ENCODE measurements at places on chromosomes 1 and 21. TPM values are rescaled to one million over a fixed set of nuclear protein-coding genes. Genes with fewer than 3 reads are reported as not detected.

- no peak for DNase-seq
These were observed 80.0 kb downstream of the DYRK1A start for GRCh38 chr21:37446552-37446951.

DNA sequence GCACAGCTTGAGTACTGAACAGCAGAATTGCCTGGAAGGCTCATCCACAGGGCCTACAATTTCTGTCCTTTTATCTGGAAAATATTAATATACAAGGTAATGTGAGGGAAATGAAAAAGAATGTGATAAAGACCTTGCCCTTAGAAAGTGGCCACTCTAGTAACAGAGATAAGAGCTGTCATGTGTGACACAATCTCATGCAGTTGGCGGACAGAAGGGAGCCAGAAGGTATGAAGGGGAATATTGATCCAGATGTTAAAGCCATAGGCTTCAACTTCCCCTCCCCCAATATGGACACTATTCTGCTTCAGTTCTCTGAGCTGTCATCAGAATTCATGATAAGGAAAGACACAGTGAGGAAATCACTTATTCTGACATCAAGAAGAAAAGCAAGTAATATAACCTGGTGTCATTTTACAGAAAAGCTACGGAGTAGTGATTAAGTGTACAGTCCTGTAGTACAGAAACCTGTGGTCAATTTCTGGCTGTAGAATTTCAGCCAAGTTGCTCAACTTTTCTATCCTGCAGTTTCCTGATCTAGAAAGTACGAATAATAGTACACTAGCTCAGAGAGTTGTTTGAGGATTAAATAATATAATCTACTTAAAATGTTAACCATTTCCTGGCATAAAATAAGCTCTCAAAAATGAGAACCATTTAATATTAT lies 572.1 kb downstream of the DPYD start:
- no peak for DNase-seq

GRCh38 chr1:113542221-113542701 lies 151.9 kb downstream of the MAGI3 start:
- no peak for DNase-seq

NTNG1 gene
- 11.3 TPM for polyA plus RNA-seq

- no peak for DNase-seq
These were observed 20.3 kb upstream of the TNFRSF1B start for GRCh38 chr1:12146343-12147112.

KIFAP3 gene
- polyA plus RNA-seq, result 37.1 TPM

C4BPA gene
- polyA plus RNA-seq, result 0.50 TPM

TTC39A gene
- 4.6 TPM for polyA plus RNA-seq

DNA sequence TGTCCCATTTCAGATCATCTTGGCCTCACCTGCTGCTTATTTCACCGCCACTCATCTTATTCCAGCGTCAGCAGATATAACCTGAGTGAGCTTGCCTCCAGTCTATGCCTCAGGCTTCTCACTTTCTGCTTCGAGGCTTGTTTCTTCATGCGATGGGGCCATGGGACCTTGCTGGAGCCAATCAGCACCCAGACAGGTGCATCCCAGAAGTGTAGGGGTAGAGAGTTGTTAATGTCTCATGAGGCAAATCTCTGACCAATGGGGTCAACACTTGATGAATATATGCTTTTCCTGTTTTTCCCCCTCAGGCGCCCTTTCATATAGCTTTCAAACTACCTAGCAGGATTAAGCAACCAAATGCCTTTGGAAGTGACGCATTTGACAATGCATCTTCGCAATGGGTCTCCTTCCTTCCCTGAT lies 935 bp upstream of the YIPF1 start:
- no peak for DNase-seq

PLD5 gene
- polyA plus RNA-seq, result 1.3 TPM

RNF223 gene
- 0.09 TPM for polyA plus RNA-seq

MROH7 gene
- polyA plus RNA-seq, result 2.1 TPM

GRCh38 chr1:110545492-110545891 lies 26.5 kb upstream of the KCNA10 start:
- DNase-seq, result no peak

CLCC1 gene
- 38.0 TPM for polyA plus RNA-seq

- DNase-seq, result no peak
These were observed 74.5 kb upstream of the USP24 start for GRCh38 chr1:55289614-55290013.

DNA sequence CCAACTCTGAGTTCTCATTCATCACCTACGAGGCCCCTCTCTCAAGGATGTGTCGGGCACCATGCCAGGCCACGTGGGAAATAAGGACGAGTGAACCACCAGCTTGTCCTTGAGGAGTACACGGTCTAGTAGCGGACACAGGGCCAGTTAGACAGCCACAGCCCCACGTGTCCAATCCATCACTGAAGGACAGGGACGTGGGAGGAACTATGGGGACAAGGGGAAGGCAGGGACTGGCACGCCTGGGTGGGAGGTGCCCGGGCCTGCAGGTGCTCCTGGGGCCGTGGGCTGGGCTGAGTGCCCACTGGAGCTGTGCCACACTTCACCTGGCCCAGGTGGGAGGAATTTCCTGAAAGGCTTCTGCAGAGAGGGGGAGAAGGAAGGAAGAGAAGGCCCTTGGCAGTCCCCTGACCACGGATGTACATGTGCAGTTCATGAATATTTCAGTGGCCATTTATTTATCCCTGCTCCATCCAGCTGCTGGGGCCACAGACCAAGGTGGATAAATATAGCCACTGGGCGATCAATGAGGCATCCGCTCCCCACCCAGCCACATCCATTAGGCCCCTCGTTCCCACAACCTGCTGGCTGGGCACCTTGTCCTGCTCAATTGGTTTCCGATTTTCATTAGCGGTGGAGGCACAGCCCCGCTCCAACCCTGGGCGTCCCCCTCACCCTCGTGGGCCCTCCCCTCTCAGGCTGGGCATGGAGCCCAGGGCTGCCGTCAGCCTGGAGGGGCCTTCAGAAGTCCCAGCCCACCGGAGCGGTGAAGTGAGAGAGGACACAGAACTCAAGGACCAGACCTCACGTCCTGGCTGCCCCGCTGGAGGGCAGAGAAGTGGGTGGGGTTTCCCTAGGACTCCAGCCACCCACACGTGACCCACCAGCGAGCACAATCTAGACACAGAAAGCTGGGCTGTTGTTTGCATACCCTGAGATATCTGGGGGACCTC lies 59.5 kb downstream of the CASZ1 start:
- no peak for DNase-seq

DNA sequence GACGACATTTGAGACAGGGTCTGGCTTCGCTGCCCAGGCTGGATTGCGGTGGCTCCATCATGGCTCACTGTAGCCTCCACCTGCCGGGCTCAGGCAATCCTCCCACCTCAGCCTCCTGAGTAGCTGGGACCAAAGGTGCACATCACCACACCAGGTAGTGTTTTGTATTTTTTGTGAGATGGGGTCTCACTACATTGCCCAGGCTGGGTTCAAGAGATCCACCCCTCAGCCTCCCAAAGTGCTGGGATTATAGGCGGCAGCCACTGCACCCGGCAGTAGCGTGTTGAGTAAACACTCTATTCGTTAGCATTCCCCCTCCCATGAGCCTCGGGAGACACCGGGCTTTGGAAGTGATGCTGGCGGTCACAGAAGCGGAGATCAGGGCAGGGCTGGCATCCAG lies 6.8 kb upstream of the C1QTNF12 start:
- no peak for DNase-seq

KLF17 gene
- polyA plus RNA-seq, result 0.10 TPM

DNA sequence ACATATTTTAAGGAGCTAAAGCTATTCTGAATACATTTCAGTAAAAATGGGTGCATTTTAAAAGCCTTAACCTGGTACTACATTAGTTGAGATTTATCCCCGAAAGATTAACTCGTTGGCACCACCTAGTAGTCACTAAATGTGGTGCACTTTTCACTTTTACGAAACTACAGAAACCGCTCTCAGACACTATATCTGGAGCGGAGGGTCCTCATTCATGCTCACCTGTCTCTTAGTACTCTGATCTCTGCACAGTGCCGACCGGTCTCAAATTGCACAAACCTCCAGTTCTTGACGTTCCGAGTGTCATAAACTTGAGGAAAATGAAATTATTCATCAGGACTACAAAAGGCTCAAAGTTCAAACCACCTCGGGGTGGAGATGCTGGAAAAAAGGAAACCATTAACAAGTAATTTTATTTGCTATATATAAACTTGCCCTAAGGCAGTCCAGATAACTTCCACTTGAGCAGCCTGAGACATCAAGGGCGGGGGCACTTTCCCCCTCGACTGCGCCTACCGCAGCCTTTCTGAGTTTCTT lies 722 bp downstream of the LZIC start:
- peak; percentile 62 for DNase-seq

GRCh38 chr1:147413110-147413605 lies 128.1 kb upstream of the BCL9 start:
- no peak for DNase-seq

DNA sequence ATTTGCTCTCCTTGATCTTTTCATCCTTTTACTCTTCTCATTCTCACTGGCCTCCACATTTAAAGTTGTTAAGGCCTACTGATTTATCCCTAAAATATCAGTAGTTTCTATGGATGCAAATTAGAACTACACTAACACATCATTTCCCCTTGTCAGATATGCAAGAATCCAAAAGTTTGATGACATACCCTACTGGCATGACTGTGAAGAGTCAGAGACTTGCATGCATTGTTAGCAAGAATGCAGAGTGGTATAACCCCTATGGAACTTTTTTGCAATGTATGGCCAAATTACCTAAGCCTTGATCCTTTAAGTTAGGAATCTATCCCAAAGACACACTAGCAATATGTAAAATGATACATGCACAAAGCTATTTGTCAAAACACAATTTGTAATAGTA lies 23.6 kb upstream of the HIVEP3 start:
- no peak for DNase-seq
